ENCODE measurements at places on chromosomes 12 and 14. TPM values are rescaled to one million over a fixed set of nuclear protein-coding genes. Genes with fewer than 3 reads are reported as not detected.

PTGER2 gene
- total RNA-seq: 54.1 TPM

KERA gene
- total RNA-seq: not detected

SLCO1B1 gene
- total RNA-seq: not detected

DNA sequence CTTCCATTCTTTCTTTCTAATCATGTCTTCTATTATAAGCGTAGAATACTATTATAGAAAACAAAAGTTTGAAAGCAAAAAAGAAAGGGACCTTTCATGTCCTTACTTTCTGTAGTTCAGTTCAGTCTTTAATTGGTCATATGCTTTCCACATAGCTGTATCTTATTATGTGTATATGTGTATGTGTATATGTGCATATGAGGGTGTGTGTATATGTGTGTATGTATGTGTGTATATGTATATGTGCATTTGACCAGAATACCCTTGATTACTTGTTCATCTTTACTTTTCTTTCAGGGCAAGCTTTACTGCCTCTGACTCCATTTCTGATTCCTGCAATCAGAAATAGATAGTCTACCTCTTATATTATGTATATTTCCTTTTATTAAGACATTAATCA lies 88.6 kb downstream of the FBXO33 start:
- H3K4me3 ChIP-seq: no peak overlapping the region
- no peaks in the 10 kb centered on the region for H3K27me3 ChIP-seq
- no peak for DNase-seq
- H3K36me3 ChIP-seq: peaks cover 47% of the 10 kb centered on the region

GRCh38 chr12:114958538-114958937 lies 274.6 kb upstream of the TBX3 start:
- no peak overlapping the region for H3K4me3 ChIP-seq
- no peaks in the 10 kb centered on the region for H3K36me3 ChIP-seq
- H3K27me3 ChIP-seq: no peaks in the 10 kb centered on the region

GRCh38 chr14:101665478-101666078 lies 95.9 kb upstream of the PPP2R5C start:
- peaks cover 5% of the 10 kb centered on the region for H3K36me3 ChIP-seq
- H3K27ac ChIP-seq: no peak overlapping the region
- H3K4me3 ChIP-seq: no peak overlapping the region

DNA sequence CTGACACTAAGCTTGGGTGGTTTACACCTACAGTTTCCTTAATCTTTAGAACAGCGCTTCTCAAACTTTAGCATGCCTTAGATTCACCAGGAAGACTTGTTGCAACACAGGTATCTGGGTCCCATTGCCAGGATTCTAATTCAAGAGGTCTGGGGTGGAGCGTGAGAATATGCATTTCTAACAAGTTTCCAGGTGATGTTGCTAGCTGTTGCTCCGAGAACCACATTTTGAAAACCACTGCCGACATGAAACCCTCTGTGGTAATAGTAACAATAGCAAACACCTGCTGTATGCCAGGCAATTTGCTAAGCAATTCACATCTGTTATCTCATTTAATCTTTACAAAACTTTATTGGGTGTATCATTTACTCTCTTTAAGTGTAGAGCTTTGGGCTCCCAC lies 58.6 kb downstream of the TRHDE start:
- no peaks in the 10 kb centered on the region for H3K4me1 ChIP-seq
- no peak overlapping the region for H3K27ac ChIP-seq
- H3K36me3 ChIP-seq: no peaks in the 10 kb centered on the region
- no peak overlapping the region for H3K4me3 ChIP-seq
- H3K27me3 ChIP-seq: no peaks in the 10 kb centered on the region

DNA sequence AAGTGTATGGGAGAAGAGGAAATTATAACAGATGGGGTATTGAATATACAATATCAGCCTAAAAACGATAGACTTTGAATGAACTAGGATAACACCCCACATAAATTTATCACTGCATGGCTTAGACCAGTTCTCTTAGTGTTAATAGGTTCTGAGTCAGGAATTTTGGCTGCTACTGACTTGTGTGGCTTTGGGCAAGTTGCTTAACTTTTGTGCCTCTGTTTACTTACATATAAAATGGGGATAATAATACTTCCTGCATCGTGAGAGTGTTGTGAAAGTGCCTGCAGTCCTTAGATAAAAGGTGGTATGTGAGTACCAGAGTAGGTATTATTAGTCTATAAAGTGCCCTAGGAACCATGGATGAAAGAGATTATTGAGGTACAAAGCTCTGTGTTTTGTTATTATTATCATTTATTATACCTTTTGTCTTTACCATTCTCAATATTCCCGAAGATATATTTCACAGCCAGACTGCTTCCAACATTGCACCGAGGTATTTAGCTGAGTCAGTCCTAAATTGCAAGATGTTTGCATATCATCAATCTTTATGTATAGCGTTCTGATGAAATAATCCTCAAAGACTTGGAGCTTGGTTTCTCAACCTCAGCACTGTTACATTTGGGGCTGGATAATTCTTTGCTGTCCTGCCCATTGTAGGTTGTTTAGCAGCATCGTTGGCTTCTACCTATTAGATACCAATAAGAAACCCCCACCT lies 2.3 kb upstream of the PAWR start:
- H3K4me3 ChIP-seq: no peak overlapping the region
- H3K27me3 ChIP-seq: peaks cover 48% of the 10 kb centered on the region
- no peak for DNase-seq
- H3K36me3 ChIP-seq: no peaks in the 10 kb centered on the region
- peaks cover 11% of the 10 kb centered on the region for H3K4me1 ChIP-seq

GRCh38 chr12:25995906-25996305 lies 37.4 kb downstream of the RASSF8 start:
- no peaks in the 10 kb centered on the region for H3K36me3 ChIP-seq
- no peak overlapping the region for H3K27ac ChIP-seq
- no peaks in the 10 kb centered on the region for H3K4me1 ChIP-seq

Data from activated T-helper 2 cell treated with anti-CD3 and anti-CD28 coated beads, Interferon-gamma antibody, Interleukin-2, Interleukin-4, amounts not matched to agents 10 μg/mL and 5 μg/mL and 100 μg/mL, durations not matched to agents 14 hours and 24 hours and 36 hours (primary cell).